Skin of body (tissue), 3 donors: ENCODE measurements at places on chromosomes 5 and 9.

GRCh38 chr5:144177548-144177947, 6.9 kb downstream of the KCTD16 start:
- DNase-seq: no peak

DNA sequence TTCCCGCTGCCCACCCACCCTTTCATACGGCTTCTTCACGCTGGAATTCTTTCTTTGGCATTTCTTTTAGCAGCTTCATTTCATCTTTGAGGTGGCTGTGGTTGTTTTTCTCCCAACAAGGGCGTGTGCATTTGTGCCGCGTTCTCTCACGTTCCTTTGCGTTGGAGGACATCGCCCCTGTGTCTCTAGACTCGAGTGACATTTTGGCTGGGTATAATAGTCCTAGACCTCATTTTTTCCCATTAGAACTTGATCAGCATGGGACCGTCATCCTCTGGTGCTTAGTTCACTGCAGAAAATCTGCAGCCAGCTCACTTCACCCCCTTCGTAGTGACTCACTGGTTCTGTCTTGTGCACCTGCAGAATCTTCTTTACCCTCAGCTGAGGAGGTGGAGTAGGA, 29.5 kb downstream of the KCNT1 start:
- DNase-seq: no peak

- DNase-seq: no peak
Measured at GRCh38 chr5:40431734-40432133, 248.0 kb upstream of the PTGER4 start.

DNA sequence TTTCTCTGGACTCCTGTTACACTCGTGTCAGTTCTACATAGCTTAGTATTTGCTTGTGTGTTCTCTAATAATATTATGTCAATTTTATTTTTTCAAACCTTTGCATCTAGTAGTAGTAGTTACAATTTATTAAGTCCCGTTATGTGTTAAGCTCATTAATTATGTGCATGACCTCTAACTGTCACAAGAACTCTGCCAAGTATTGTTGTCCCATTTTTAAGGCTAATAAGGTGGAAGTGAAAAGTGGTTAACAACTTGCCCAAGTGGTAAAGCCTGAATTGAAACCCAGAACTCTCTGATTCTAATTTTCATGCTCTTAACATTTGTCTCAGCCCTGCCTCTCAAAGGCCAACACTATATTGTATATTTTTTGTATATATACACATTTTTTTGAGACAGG, 221.6 kb downstream of the DMRT2 start:
- no peak for DNase-seq

- no peak for DNase-seq
Measured at GRCh38 chr5:152882621-152883020, 477.5 kb upstream of the NMUR2 start.

DNA sequence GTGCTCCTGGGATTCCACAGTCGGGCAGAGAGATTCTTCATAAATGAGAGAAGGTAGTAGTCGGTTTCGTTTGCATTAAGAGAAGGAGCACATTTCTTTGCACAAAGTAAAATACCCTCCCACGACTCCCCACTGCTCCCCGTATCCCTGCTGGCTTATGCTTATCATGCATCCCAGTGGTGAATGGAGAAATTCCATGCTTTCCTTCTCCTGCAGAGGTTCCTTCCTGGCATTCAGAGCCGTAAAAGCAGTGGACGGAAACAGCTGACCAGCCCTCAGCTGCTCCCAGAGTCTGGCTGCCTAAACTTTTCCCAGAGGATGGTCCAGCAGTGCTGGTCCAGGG, 93.1 kb downstream of the C9orf152 start:
- peak; percentile 32 for DNase-seq

- no peak for DNase-seq
Measured at GRCh38 chr9:91693226-91693625, 256.8 kb downstream of the ROR2 start.

GRCh38 chr5:82982846-82983245, 94.3 kb downstream of the TMEM167A start:
- no peak for DNase-seq

DNA sequence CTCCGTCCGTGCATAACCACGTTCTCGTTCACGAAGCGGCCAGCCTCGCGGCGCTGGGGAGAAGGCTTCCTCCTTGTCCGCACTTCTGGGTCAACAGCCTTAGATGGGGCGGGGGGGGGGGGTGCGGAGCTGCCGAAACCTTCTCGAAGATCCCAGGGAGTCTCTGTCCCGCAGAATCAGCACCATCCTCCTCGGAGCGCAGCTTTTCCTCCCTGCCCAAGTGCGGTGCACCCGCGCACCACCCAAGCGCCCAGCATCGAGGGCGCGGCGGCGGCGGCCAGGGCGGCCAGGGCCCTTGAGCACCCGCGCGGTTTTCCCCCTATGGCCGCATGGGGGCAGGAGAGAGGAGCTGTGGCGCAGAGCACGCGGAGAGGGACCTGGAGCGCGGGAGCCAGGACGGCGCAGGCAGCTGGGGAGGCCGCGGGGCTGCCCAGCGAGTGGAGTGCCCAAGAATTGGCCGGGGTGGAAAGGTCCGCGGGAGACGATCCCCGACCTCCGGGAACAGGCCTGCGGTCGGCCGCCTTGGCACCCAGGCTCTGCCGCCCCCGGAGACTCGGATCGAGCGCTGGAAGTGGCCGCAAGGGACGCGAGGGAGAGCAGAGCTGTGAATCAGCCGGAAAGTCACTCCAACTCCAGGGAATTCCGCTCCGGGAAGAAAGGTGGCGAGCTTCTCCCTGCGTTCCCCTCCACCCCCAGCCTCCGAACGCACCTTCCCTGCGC, 43.1 kb downstream of the TMEM174 start:
- DNase-seq: peak; percentile 72

DNA sequence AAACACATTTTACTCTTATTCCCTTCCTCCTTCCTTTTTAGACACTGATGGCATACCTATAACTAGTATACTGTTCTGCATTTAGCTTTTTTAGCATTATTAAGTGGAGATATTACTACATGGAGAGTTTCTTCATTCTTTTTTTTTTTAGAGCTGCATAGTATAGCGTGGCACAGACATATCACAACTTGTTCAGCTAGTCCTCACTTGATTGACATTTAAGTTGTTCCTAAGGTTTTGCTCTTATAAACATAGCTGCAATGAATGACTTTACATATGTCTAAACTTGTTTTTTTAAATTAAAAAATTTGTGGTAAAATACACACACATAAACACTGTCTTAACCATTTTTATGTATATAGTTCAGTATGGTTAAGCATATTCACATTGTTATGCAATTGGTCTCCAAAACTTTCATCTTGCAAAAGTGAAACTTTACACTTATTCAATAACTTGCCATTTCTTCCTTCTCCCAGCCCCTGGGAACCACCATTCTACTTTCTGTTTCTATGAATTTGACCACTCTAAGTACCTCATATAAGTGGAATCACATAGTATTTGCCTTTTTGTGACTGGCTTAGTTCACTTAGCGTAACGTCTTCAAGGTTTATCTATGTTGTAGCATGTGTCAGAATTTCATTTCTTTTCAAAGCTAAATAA, 48.7 kb downstream of the ANKDD1B start:
- no peak for DNase-seq

GRCh38 chr5:114581136-114581535, 219.3 kb downstream of the KCNN2 start:
- DNase-seq: no peak

- DNase-seq: no peak
Measured at GRCh38 chr5:178381921-178382695, 149.5 kb upstream of the PHYKPL start.

DNA sequence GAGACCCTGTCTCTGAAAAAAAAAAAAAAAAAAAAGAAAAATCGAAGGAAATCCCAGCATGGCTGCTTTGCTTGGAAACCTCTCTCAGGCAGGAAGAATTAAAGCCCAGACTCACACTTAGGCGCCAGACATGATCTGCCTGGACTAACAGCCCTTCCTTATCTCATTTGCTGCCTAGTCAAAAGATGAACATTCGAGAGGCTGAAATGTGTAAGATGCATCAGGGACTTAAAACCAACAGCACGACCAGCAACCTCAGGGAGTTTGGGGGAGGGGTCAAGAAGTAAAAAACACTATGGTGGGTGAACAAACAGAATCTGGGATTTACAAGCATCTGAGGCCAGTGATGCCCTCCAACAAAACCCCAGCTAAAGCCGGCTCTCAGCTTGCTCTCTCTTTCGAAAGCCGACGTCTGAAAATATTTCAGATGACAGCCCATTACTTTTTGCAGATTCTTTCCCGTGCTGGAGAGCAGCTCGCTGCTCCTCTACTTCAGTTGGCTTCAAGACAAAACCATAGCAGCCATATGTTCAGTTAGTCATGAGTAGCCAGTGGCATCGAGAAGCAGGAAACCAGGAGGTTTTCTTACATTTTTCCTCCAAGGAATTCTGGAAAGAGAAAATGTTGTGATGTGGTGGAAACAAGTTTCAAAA, 249.9 kb downstream of the MARCHF11 start:
- DNase-seq: peak; percentile 1

DNA sequence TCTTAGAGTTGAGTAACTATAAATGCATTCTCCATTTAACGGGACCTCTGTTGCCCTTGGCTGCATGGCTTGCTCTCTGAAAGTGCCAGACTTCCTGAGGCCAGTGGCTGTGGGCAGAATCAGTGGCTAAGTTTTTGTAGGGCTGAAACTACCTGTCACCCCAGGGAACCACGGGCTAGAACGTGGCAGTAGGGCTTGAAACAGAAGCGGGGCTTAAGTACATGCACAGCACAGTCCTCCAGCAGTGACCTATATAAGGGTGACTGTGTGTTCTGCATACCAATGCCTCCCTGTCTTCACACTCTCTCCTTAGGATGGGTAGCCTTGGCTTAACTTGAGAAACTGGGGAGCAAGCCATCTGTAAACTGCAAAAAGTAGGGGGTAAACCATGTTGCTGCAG, 43.6 kb upstream of the LRRTM2 start:
- DNase-seq: no peak

- no peak for DNase-seq
Measured at GRCh38 chr5:180646289-180646962, 3.0 kb downstream of the FLT4 start.

GRCh38 chr5:180810959-180811622, 8.5 kb upstream of the MGAT1 start:
- DNase-seq: peak; percentile 49

- DNase-seq: no peak
Measured at GRCh38 chr5:151619812-151620460, 28.8 kb upstream of the FAT2 start.

DNA sequence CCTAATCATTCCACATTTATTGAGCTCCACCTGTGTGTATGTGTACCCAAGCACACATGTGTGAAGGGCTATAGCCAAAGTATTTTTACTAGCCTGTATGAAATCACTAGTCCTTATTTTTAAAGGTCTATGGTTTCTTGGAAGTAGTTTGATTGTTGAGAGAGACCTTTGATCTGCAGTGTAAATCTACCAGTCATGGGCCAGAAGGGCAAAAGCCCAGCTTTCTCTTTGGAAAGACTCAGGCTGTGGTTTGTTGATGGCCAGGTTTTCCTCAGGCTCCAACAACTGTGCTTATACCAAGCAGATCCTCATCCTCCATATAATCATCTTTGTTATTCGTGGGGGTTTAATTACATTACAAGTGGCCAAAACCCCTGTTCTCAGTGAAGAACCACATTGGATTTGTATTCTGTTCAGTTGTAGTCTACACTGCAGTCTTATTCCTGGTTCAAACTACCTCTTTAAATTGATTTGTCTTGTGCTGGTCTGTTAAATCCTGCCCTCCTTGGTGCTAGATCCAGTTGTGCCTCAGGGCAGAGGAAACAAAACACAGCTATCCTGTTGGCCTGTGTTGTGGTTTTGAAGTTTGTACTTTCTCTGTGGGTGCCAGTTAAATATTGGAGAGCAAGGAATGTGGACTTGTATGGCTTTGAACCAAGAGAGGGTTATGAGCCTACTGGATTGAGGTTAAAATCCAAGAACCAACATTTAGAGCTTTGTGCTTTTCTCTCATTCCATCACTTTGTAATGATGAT, 13.3 kb downstream of the CDC26 start:
- no peak for DNase-seq

GRCh38 chr9:17487467-17487866, 91.4 kb upstream of the SH3GL2 start:
- DNase-seq: no peak
